Stimulated activated CD4-positive, alpha-beta T cell treated with anti-CD3 and anti-CD28 coated beads, Interleukin-15, amount 100 ng/mL, for 1 hour (primary cell): ENCODE measurements at places on chromosomes 11 and 22.

GRCh38 chr11:16909359-16910035, 104.7 kb downstream of the PLEKHA7 start:
- DNase-seq, result no peak

GRCh38 chr22:29351042-29351441, 35.5 kb upstream of the RASL10A start:
- DNase-seq, result no peak

DNA sequence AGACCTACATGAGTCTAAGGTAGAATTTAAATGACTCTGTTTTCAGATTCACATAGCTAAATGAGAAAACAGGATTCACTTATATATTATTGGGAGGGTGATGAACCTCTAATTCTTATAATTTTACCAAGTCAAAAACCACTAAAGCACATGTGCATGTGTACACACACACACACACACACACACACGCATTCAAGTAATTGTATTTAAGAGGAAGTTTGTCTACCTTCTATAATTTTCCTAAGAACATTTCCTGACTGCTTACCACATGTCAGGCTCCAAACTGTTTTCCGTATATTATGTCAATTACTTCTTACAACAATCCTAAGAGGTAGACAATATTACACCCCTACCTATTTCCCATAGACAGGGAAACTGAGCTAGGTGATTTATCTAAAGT, 6.7 kb downstream of the RNF141 start:
- DNase-seq, result no peak

- no peak for DNase-seq
These were observed 23.0 kb downstream of the AMPD3 start for GRCh38 chr11:10478066-10478465.

DNA sequence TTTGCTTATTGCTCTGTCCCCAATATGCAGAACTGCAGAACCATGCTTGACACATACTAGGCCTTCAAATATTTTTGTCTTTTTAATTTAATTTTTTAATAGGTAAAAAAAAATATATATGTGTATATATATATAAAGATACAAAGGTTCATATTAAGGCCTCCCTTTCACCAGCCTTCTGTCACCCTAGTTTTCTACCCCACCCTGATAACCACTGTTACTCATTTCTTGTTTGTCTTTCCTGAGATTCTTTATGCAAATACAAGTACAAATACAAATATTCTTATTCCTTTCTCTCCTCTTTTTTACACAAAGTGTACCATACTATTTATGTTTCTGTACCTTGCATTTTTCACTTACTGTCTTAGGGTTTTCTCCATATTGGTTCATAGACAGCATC, 43.0 kb downstream of the UVRAG start:
- DNase-seq, result no peak

- DNase-seq, result no peak
These were observed 113.2 kb downstream of the MIAT start for GRCh38 chr22:26770624-26771023.

DNA sequence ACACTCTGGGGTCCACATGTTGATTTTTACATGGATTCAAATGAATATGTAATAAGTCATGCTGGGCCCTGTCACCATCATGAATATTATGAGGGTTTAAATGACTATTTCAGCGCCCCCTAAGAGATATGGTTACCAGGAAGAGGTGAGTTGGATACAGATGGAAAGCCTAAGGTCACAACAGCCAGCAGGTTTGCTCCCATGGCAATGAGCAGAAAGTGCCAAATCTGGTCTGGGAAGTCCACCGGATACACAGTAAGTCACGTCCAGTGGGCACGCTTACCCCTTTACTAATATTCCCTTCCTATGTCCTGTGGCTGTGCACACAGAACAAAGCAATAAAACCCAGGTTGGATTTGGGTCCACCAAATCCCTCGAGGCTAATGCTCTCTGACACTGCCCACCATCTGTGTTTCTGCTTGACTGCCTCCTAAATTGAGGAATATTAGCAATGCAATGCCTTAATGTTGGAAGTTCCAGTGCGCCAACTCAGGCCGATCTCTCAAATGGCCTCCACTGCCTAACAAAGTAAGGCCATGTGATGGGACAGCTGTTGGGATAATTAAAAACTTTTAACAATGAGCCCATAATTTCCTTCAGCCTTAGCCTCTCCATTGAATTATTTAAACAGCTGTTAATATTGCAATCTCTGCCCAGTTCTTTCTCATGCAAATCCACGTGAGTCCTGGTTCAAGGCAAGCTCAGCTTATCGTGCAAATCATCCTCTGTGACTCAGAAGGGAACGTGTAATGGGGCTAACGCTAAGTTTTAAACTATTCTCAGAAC, 97.6 kb downstream of the SLC1A2 start:
- DNase-seq, result no peak

DNA sequence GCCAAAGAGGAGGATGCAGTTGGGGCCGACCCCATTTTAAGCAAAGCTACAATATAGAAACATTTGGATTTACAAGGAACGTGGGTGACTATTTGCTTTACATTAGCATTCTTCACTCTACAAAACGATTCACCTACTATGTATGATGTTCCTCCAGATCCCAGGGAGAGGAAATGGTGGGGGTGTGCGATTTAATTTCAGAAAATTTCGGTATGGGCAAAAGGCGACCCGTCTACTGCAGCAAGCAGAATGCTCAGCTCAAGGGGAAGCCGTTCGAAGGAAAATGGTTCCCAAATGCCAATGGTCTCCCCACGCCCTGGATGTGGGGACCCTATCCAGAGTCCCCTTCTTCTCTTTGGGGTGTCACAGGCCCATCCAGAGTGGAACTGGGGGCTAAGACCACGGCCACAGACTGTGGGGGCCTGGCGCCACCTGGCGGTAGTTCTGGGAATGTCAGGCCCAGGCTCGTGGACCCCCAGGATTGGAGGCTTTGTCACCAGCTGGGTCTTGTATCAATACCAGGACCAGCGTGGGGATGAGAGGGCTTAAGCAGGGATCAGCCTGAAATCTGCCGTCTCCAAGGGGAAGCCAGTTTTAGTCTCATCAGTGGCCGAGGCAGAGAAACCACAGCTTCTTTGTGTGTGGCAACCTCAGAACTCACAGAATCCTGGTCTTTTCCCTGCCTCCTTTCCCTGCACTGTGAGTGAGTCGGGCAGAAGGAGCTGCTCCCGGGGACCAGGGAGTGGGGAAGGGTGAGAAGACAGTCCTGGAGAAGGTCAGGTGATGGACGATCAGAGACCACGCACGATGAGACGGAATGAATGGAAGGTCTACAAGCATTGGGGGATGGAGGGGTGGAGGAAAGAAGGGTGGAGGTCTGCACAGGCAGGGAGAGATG, 8.4 kb downstream of the LRRC10B start:
- peak; percentile 22 for DNase-seq

DNA sequence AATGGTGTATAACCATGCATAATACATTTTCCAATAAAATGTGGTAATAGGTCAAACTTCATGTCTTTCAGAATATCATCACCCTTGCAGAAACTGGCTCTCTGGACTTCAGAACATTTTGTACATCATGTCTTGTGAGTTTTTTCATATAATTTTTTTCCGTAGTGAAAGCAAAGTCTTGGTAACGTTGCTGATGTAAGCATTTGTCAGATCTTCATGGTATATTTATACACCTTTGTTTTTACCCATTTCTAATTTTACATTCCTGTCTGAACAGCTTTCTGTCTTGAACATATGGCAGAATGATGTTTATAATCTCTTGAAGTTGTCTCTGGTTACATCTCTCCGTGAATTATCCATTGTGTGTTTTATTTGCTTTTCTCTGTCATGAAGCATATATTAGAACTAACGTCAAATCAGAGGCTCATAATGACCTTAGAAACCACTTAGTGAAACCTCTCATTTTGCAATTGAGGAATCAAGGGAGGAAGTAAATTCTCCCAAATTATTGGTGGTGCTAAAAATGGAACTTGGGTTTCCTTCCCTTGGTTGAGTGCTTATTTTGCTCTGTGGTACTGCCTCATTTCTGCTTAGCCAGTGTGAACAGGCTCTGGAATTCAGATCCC, 37.4 kb downstream of the CSRP3 start:
- no peak for DNase-seq

GRCh38 chr11:93481279-93481678, 61.9 kb downstream of the SMCO4 start:
- no peak for DNase-seq

DNA sequence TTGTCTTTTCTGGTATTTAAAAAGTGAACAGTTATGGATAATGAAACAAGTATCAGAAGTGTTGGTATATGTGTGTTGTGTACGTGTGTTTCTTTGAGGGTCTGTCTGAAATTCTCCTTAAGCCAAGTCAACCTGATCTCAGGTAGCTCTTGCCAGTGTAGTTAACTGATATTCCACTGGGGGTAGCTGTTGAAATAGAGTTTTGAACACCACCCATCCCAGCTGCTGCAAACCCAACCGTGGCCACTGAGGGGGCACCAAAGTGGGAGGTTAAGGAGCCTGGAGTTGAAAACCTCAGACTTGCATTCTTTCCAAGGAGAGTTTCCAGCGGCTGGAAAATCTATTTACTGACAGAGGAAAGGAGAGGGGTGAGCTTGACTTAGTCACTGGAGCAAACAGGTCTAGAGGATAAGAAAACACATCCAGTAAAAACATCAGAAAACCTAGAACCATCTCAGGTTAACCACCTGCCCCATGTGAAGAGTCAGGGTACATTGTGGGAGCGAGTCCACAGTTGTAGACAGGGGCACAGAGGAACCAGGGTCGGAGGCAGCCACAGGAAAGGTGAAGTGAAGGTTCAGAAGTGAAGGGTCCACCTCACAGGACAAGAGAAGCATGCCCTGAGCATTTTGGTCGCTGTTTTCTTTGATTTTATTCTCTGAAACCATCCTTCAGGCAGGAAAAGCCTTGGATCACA, 8.8 kb upstream of the CUL5 start:
- no peak for DNase-seq

DNA sequence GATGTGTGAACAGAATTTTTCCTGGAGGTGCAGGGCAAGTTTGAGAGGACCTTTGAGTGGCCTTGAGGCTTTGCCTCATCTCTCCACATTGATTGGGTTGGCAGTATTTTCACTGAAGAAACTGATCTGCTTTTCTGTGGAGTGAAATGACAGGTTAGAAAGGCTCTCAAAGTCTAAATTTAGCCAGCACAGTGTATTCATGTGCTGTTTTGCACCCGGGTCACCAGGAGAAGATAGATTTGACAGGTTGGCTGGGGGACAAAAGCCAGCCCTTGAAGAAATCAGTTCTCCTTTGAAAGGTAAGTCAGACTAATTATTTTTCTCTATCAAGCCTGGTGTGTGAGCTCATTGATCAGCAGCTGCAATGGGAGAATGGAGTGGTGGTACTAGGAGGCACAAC, 152.9 kb downstream of the DBX1 start:
- DNase-seq, result no peak
